ENCODE measurements at places on chromosomes 16 and 17.

DNA sequence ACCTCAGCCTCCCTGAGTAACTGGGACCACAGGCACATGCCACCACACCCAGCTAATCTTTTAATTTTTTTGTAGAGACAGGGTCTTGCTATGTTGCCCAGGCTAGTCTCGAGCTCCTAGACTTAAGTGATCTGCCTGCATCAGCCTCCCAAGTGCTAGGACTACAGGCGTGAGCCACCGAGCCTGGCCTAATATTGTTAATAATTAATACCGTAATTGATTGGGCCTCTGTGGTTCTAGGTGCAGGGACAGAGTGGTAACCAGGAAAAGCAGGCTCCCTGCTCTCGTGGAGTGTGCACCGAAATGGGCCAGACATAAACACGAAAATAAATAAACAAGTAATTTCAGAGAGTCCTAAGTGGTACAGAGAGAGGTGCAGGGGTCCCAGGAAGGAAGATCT lies 241.0 kb downstream of the GSG1L start:
- no peak for DNase-seq

DNA sequence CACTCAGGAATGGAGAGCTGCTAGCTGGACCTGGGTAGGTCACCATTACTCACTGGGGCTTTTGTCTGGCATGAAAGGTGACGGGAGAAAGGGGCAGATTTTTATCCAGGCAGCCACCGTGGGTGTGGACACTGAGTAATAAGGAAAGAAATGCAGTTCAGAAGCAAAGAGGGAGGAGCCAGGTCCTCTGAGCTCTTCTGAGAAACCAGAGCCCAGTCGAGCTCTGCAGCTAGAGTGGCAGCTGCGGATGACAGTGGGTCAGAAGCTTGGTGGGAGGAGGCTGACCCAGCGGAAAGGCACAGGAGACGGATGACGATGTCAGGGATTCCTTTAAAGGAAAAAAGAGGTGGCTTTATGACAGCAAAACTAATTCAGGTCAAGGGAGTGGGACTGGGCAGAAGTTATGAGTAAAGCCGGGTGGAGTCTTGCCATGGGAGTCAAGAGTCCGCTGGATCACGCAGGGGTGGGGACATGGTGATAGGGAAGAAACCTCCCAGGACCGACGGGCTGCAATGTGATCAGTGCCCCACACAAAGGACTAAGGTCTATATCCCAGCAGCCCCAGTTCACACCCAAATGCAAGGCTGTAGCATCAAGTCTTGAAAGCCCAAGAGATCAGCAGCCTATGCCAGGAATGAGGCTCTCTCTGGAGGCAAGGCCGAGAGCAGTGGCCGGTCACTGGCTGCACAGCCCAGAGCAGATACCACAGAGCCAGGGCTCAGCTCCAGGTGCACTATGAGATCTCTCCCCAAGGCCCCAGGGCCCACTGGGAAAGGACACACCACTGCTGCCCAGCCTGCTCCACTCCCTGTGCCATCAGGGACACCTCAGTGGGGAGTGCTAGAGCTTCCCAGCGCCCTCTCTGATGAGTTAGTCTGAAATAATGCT lies 6.3 kb upstream of the MNT start:
- DNase-seq = peak; percentile 90

DNA sequence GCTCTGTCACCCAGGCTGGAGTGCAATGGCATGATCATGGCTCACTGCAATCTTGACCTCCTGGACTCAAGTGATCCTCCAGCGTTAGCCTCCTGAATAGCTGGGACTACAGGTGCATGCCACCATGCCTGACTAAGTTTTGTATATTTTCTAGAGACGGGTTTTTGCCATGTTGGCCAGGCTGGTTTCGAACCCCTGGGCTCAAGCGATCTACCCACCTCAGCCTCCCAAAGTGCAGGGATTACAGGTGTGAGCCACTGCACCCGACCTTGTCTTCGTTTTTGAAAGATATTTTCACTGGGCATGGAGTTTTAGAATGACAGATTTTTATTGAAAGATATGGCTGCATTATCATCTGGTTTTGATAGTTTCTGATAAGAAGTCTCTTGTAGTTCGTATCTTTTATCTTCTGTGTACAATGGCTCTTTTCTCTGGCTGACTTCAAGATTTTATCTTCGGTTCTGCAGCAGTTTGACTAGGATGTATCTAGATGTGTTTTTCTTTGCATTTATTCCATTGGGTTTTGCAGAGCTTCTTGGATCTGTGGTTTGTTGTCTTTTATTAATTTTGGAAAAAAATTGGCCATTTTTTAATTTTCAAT lies 14.6 kb downstream of the ADGRG5 start:
- DNase-seq = no peak

DNA sequence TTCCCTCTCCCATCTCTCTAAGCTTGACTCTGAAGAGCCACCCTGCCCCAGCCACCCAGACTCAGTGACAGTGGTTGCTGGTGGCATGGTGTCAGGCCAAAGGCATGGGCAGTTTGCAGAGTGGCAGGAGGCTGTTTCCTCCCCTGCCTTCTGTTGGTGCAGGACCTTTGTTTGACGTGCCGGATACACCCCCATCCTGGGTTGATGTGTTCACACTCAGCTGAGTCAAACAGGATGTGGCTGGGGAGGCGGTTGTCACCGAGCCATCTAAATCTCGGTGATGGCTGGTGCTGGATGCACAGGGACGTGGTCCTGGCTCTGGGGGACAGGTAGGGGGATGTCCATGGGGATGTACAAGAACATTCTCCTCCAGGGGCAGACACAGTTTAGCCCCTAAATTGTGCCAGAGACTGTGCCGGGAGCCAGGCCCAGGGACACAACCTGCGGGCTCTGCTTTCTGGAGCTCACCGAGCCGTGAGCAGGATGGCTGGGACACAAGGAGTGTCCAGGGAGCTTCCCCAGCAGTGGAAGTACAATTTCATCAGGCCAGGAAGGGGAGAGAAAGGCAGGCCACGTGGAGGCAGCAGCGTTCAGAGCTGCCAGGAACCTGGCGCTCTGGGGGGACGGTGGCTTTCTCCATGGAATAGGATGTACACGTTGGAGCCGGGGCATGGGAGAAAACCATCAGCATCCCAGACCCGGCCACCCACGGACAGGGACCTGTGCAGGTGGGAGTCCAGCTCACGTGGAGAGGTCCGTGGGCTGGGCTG lies 264.2 kb downstream of the SEC14L1 start:
- DNase-seq = peak; percentile 67

Data from stromal cell of bone marrow (primary cell).